GM12878 (cell line): ENCODE measurements at places on chromosomes 7 and 10.

- DNase-seq, result no peak
Observed at GRCh38 chr10:49539320-49539885, 482 bp upstream of the ERCC6 start.

- DNase-seq, result no peak
Observed at GRCh38 chr10:73796766-73797165, 11.4 kb downstream of the ZSWIM8 start.

DNA sequence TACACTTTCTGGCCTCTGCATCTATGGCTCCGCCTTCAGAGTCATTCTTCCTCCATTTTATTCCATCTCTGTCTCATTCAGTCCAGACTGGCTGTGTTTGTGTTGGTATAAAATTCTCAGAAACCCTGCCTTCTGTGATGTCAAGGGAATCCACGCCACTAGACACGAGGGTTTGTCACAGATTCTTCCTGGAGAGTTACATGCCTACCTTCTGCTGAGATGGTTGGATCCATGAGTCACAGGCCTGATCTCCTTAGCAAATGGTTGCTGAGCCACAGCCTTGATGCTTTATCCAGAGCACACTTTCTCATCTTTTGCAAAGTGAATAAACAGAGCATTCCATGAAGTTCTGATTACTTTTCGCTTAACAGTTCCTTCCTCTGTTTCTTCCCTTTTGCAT is 35.9 kb upstream of the TSPAN33 start:
- DNase-seq, result no peak

GRCh38 chr10:66819691-66820090 is 106.1 kb upstream of the LRRTM3 start:
- no peak for DNase-seq

- DNase-seq, result no peak
Observed at GRCh38 chr10:87850742-87851205, 12.6 kb downstream of the KLLN start.

- no peak for DNase-seq
Observed at GRCh38 chr7:26815426-26815825, 49.0 kb downstream of the SKAP2 start.

GRCh38 chr7:45196374-45196773 is 38.8 kb downstream of the RAMP3 start:
- DNase-seq, result peak; percentile 9

DNA sequence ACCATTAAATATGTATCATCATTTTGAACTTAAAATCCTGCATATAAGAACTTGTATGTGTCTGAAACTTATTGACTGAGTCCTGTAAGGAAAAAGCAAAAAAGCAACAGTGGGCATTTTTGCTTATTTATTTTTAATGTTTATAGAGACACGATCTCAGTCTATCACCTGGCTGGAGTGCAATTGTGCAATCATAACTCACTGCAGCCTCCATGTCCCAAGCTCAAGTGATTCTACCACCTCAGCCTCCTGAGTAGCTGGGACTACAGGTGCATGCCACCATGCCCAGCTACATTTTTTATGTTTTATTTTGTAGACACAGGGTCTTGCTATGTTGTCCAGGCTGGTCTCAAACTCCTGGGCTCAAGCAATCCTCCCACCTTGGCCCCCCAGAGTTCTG is 32.2 kb downstream of the MYL10 start:
- no peak for DNase-seq

DNA sequence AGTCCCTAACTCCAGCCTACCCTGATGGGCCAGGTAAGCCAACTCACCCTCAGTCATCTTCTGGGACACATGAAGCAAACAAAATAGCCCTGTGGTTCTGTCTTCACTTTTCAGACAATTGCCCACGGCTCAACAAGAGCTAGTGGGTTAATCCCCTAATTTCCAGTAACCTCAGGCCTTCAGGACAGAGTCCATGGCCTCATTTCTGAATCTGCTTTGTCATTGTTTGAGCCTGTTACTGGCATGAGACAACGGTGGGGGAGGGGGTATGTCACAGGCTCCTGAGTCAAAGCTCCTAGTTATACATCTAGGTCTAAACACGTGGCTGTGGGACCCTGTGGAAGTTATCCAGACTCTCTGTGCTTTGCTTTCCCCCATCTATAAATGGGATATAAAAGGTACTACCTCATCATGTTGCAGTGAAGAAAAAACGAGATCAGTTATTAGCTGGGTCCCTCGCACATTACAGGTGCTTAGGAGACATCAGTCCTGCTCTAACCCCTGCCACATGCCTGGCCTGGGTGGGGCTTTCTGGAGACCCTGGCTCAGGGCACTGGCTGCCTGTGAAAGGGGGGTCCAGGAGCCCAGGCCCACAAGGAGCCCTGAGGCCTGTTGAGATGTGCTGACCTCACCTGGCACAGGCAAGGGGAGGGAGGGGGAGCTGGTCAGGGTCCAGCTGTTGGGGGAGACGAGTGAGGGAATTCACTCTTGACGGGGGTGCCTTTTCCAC is 16.5 kb downstream of the MAT1A start:
- no peak for DNase-seq

DNA sequence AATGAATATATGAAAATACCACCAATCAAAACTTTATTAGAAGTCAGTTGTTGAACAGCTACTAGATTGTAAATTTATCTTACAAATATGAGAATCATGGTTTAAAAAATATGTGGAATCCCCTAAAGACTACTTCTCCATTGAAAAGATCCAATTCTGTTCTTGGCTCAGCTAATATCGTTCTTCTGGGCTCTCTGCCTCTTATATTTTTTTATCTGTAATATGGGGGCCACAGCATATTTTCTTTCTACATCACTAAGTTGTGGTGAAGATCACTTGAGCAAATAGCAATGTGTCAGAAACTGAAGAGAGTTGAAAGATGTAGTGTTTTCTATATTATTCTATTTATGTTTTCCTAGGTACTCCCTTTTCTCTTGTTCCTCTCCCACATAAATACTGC is 198.1 kb downstream of the FZD1 start:
- no peak for DNase-seq

DNA sequence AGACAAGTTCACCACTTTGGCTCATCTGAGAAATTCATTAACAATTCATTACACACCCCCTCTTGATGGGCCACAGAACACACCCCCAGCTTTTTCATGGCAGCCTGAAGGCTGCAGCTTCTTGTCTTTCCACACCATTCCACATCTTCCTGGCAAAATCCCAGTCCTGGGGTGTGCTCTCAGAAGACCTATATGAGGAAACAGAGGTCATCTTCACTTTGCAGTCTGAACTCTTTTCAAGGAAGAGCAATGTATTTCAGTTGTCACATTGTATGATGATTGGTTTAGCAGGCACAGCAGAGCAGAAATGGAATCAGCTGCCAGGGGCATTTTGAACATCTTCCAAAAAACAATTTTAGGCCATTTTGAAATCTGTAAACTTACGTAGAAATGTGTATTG is 7.8 kb upstream of the LRRC27 start:
- DNase-seq, result no peak

DNA sequence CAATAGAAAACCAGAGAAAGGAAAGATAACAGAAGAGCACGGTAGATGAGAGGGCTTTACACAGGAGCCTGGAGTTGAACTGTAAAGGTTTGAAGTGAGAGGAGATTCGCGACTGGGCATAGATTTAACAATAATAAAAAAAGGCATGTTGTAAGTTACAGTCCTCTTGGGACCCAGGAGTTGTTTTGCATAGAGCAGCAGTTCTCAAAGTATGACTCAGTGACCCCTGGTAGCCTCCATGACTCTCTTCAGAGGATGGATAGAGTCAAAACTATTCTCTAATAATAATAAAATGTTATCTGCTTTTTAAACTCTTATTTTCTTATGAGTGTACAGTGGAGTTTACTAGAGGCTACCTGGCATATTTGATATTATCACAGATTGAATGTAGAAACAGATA is 262.3 kb downstream of the SORCS3 start:
- DNase-seq, result no peak

- DNase-seq, result no peak
Observed at GRCh38 chr7:2646680-2647571, 15.1 kb downstream of the TTYH3 start.

GRCh38 chr7:28408105-28408959 is 4.0 kb upstream of the CREB5 start:
- DNase-seq, result no peak

DNA sequence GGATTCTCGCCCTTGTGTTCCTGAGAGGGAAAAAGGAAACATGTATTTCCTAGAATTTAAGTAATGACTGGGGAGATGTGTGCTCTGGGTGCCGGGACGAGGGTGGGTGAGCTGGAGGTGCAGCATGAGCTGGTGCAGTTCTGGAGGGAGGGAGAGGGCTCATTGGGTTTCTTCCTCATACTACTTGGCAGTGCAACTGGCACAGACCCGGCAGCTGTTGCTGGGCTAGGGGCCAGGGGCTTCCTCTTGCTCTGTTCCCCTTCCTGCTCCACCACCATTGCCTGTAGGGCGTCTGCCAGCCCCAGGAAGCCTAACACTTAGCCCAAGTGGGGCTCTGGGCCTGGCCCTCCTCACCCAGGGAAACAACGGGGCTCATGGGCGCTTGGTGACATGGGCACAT is 5.9 kb downstream of the RET start:
- DNase-seq, result no peak

GRCh38 chr7:29285444-29285793 is 90.8 kb downstream of the CHN2 start:
- peak; percentile 55 for DNase-seq

DNA sequence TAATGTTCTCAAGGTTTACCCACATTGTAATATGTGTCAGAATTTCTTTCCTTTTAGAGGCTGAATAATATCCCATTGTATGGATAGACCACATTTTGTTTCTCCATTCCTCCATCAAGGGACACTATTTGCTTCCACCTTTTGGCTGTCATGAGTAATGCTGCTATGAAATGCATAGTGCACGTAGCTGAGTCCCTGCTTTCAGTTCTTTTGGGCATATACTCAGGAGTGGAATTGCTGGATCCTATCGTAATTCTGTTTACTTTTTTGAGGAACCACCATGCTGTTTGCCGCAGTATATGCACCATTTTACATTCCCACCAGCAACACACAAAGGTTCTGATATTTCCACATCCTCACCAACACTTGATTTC is 60.0 kb downstream of the PRF1 start:
- no peak for DNase-seq

GRCh38 chr10:121698336-121698735 is 100.1 kb upstream of the FGFR2 start:
- no peak for DNase-seq

DNA sequence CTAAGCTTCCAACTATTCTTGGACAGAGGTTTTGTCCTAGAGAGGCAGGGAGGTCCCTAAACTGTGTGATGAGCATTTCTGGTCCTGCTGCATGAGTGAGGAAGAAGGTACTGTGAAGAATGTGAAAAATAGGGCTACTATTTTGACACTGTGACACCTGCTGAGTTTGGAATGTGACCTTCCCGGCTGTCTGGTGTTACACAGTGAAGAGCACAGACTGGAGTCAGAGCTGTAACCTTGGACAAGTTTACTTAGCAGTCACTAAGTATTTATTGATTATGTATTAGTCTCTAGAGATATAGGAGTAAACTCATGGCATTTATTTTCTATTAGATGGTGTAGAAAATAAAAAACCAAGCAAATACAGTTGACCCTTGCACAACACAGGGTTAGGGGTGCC is 12.3 kb downstream of the GOLGA7B start:
- DNase-seq, result no peak

DNA sequence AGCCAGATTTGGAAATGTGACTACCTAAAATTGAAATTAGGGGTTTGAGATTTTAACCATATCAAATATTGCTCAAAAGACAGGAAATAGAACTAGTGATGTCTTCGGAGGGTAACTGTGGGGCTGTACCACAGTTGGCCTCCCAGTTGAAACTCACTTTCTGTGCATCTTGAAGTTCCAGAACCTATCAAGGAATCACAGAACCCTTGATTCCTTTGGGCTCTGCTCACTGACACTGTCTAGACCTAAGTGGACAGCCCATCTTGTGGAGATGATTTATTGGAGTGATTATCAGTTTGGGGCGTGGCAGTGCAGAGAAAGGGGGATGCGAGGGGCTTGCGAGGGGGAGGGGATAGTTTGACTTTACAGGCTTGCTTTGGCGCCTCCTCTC is 134.2 kb upstream of the GJD4 start:
- DNase-seq, result no peak

GRCh38 chr10:26857991-26858706 is 2.6 kb downstream of the ABI1 start:
- DNase-seq, result peak; percentile 68

DNA sequence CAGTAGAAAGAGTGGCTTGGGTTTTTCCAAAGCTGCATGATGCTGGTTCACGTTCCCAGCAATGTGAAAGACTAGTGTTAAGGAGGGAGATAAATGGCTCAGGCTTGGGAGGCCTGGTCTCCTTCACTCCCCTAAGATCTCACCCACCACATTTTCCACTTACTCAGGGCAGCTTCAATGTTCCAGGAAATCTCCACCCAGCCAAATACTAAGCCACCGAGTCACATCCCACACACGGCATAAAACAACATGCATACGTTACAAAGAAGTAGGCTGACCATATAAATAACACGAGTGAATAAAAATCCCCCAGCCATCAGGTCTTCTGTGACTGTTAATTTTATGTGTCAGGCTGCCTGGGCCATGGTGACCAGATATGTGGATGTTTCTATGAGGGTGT is 303.5 kb downstream of the SFMBT2 start:
- DNase-seq, result no peak

GRCh38 chr7:135994466-135995205 is 17.5 kb upstream of the MTPN start:
- no peak for DNase-seq

DNA sequence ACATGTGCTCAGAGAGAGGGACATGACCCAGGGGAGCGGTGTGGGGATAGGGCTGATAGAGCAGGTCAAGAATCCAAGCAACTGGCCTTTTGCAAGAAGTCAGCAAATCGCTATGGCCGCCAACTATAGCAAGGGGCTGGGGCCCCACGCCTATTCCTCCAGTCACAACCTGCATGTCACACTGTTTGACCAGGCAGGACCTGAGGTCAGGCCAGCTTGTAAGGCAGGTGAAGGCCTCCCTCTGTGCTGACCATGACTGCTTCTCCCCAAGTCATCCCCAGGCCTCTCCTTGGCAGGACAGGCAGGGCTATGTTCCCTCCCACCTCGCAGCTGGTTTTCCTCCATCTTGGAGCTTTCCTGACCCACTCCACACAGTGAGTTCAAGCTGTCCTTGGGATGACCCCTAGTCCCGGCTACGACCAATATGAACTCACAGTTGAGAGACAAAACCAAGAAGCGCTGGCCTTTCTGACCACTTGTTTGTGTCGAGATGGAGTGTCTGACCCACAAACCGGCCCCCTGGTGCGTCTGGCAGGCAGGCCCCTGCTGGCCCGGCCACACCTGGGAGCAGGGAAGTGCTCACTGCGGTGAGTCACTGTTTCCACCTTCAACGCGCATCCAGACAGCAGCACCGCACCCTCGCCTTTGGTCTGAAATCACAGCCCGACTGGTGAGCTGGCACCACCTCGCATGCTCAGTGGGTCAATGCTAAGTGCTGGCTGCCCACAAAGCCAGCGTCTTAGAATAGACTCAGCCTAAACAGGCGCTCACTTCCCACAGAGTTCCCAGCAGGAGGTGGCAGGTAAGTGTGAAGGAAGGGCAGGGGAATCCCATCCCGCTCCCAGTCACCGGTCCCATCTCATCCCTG is 81.4 kb downstream of the VWA2 start:
- no peak for DNase-seq

GRCh38 chr10:1308173-1308961 is 252.2 kb downstream of the WDR37 start:
- no peak for DNase-seq

GRCh38 chr10:14736600-14737081 is 38.1 kb downstream of the FAM107B start:
- DNase-seq, result no peak

- DNase-seq, result no peak
Observed at GRCh38 chr7:50214126-50214670, 90.3 kb upstream of the IKZF1 start.
